ENCODE measurements at places on chromosomes 1 and 21.

DNA sequence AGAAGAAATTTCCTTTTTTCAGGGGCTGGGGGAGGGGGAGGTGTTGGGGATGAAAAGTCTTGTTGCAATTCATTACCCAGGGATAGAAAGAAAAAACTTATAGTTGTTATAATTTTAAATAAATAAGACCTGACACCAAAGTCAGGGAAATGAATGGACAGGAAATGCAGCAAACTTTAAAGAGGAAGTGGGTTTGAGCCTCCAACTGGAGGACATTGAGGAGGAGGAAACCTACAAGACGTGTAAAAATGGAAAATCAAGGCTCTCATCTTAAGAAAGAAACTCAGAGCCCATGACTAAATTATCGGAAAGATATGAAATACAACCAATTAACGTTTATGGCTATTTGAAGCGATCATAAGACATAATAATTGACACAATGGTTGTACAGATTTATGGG, 54.4 kb downstream of the NIBAN1 start:
- no peak for DNase-seq

DNA sequence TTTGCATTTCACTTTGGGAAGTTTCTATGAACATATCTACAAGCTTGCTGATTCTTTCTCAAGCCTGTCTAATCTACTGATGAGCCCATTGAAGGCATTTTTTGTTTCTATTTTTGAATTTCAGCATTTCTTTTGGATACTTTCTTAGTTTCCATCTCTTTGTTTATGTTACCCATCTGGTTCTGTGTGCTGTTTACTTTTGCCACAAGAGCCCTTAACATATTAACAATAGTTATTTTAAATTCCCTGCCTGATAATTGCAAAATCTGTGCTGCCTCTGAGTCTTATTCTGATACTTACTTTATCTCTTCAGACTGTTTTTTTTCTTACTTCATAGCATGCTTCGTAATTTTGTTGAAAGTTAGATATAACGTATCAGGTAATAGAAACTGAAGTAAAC, 75.8 kb upstream of the ZRANB2 start:
- no peak for DNase-seq

DNA sequence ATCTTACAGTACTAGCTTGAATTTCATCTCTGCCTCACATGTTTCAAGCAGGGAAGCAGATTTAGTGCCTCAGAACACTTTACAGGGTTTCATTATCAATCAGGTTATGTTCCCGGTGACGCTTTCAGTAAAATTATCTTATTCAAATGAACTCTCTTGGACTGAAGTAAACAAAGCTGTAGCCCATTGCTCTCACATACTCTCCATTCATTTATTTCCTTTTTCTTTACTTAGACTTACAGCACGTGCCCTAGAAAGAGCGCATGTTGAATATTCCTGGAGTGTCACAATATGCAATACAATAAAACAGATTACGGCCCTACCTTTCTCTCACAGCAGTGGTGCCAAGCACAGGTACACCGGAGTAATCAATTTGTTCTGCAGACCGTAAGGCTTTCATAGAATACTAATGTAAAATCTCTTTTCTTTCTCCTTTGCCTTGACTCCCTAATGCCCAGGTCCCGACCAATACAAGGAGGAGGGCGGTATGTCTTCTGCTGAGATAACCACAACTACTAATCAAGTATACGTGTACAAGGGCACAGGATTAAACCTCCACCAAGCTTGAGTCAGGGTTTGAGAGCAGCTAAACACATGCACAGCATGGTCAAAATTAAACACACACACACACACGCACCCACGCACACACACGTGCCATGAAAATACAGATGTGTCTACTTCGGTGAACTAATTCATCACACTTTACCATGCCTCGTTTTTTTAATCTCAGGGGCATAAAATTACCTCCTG, 62.8 kb downstream of the NRIP1 start:
- DNase-seq = no peak

GRCh38 chr1:53580739-53581475, 121.7 kb downstream of the DMRTB1 start:
- DNase-seq = no peak

- no peak for DNase-seq
Measured at GRCh38 chr21:32908534-32908933, 117.2 kb upstream of the OLIG2 start.

GRCh38 chr1:173415490-173415889, 61.6 kb upstream of the PRDX6 start:
- no peak for DNase-seq

GRCh38 chr1:170097449-170097948, 23.0 kb upstream of the KIFAP3 start:
- DNase-seq = no peak

DNA sequence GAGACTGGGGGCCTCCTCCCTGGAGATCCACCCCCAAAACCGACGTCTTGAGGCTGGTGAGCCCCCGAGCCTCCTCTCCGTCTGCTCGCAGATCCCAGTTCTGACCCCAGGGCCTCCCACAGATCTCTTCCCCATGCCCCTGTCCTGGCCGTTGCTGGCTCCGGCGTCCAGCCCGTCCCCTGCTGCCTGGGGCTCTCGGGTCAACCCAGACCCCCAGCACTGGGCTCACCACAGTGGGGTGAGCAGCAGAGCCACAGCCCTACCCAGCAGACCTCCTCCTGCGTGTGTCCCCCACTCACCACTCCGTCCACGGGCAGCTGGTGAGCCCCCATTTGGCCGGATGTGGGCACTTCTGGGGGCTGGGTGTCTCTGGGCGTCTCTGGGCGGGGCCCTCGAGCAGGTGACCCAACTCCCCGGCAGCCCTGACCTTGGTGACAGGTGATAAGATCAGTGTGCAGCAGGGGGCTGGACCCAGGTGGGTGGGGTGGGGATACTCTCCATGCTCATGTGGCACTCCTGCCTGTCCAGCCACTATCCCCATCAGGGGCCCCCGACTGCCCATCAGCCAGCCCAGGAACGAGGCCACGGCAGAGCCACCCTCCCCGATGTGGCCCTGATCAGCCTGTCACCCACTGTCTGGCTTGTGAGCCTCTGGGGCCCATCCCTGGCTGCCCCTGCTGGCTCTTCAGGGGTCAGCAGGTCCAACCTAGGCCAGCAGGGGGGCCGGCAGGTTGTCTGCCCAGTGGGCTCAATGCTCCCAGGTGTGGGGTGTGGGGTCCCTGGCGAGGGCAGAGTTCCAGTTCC, 709 bp downstream of the TNFRSF14 start:
- no peak for DNase-seq

- no peak for DNase-seq
Measured at GRCh38 chr1:97936976-97937375, 16.1 kb upstream of the DPYD start.

DNA sequence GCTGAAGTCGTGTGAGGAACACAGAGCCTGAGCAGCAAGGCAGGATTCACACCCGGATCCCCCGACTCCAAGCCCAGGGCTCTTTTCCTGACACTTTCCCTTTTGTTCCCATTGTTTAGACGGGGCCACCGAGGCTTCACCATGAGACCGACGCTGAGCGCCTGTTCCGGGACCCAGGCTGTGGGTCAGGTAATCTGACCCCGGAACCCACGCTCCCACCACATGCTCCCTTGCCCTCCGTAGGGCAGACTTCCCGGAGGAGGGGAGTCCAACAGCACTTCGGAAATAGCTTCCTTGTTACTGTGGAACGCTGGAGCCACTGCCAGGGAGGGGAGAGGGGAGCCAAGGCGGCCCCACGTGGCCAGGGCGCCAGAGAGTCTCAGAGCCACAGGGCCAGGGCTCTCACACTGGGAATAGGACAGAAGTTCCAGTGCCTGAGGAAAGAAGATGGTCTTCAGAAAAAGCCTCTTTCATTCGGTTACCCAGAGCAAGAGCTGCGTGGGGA, 18.4 kb downstream of the RUNX3 start:
- DNase-seq = no peak

- DNase-seq = no peak
Measured at GRCh38 chr1:18611311-18611710, 19.3 kb upstream of the PAX7 start.

DNA sequence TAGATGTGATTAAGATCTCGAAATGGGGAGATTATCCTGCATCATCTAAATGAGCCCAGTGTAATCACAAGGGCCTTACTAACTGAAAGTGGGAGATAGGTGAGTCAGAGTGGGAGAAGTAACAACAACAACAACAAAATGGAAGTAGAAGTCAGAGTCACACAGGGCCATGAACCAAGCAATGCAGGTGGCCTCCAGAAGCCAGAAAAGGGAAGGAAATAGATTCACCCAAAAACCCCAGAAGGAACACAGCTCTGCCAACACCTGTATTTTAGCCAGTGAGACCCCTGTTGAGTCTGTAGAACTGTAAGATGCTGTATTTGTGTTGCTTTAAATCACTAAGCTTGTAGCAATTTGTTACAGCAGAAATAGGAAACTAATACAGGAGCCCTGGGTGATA, 4.1 kb downstream of the TAGLN2 start:
- no peak for DNase-seq

GRCh38 chr21:46297338-46298271, 11.5 kb downstream of the YBEY start:
- DNase-seq = no peak

DNA sequence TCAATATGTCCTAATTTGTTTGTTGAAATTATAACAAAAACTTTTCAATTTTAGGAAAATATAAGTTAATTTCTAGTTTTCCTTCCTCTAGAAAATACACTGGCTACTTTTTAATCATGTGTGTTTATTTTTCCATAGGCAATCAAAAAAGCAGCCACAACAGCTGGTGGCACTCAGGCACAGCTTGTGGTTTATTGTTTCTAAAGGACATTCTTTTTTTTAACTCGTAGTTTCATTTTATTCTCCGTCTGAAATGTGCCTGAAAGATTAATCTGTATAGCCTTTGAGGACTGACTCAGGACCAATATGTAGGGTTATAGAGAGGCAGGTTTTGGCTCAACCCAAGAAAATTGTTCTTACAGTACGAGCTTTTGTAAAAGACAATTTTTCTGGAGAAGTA, 20.7 kb upstream of the STX12 start:
- no peak for DNase-seq

DNA sequence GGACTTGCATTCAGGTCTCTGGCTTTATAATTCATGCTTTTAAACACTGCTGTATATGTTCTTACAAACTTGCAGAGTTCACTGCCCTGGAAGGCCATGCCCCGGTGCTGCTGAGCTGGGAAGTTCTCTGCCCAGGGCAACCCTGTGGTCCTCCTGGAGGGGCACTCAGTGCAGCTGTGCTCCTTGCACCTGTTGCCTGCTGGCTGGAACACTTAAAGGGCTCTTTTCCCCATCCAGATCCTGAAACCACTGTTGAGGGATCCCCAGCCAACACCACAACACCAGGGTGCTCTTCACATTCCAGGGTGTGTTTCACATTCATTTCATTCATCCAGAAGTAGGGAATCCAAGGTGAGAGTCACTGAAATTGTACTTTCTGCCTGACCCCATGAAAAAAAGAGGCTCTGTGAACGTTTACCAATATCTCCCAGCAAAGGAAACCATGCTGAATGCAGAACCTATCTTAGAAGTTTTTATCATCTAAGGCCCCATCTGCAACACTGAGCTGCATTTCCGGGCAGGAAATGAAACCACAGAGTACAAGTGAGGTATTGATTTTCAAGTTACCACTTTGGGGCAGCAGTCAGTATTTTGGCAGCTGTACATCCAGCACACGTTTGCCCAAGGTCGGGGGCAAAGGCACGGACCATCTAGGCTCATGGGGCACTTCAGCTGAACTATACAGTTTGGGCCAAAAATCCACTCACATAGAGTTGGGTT, 16.4 kb upstream of the KIAA0040 start:
- peak; percentile 24 for DNase-seq

DNA sequence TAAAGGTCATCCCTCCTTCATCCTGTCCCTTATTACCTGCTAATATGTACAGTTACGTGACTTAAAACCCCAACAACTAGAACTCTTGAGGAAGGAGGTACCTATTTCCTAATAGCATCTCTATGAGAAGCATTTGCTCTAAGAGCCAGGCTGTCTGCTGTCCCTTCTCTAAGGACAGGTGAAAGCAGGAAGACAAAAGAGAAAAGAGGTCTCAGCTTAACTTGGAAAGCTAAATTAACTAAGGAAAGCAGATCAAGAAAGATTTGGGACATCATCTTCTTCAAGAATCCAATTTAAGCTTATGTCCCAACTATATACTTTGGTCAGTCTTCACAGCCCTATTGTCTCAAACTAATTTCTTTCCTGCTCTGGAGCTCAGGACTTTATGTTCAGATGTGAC, 2.9 kb downstream of the EGLN1 start:
- DNase-seq = no peak

DNA sequence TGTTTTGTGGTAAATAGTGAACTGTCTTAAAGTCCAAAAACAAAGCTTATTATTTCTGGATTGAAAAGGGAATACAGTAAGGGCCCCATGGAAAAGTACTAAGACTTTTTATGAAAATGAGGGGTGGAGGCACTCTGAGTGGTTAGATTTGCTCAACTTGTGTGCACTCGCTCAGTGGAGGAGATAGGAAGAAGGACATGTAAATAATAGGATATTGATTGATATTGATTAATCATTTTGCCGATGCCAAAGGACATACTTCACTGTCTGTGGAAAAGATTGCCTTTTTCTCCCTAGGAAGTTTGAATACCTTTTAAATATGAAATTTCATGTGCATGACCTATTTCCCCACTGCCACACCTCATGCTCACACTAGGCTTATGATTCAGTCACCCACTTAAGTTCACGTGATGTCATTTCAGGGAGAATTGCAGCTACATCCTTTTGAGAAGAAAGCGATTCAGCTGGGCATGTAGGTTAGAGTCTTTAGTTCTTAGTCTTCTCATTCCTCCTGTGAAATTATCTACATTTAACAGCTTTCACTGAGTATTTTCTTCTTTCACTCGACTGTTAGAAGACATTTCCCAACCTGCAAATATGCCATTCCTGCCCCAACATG, 5.0 kb downstream of the MTR start:
- no peak for DNase-seq

DNA sequence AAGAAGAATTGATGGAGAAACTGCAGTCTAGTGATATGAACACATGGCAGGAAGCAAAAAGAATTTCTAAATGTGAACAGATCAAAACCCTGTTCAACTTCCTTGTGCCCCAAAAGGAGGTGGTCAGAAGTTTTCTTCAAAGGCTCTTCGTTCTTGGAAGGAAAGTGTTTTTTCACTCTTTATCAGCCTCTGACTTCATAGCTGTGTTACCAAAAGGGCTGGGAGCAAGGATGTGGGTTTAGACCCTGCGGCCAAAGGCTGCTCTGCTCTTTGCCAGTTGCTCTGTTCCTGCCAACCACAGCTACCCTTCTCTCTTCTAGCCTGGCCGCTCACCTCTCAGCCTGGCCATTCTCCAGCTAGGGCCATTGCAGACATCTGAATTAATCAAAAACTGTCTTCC, 53.8 kb downstream of the PTGER3 start:
- no peak for DNase-seq

Measured in stimulated activated CD4-positive, alpha-beta T cell treated with anti-CD3 and anti-CD28 coated beads, Interleukin-12 subunit alpha, Interleukin-12 subunit beta, amount 100 ng/mL, for 48 hours (primary cell).